ENCODE measurements at places on chromosomes 12 and 14.

DNA sequence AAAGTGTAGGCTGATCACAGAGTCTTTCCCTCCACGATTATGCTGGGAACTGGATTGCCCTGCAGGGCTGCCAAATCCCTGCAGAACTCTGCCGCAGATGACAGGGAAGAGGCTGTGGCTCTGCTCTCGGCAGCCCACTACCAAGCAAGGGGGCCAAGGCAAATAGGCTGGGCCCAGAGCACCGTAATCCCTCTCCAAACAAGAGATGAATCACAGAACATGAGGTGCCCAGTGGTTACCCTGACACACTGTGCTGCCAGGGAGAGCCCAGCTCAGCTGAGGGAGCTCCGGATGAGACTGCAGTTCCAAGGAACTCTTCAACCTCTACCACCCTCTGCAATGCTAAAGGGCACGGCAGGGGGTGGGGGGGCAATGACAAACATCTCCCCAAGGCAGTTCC, 33.9 kb downstream of the STON2 start:
- DNase-seq = no peak

DNA sequence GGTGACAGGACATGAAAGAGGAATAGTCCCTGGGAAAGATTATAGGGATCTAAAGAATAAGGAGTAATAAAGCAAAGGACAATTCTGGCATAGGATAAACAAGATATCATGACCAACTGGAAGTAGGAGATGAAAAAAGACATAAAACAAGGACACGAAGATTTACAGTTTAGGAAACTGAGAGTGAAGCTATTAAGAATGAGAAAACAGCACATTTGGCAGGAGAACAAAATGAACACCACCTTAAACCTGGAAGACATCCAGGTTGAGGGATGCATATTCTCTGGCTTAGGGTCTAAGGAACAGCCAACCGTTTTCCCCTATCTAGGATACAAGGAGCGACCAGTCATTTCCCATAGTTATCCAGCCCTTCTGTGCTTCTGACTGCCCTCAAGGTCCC, 1.9 kb downstream of the TRIP11 start:
- DNase-seq = no peak

DNA sequence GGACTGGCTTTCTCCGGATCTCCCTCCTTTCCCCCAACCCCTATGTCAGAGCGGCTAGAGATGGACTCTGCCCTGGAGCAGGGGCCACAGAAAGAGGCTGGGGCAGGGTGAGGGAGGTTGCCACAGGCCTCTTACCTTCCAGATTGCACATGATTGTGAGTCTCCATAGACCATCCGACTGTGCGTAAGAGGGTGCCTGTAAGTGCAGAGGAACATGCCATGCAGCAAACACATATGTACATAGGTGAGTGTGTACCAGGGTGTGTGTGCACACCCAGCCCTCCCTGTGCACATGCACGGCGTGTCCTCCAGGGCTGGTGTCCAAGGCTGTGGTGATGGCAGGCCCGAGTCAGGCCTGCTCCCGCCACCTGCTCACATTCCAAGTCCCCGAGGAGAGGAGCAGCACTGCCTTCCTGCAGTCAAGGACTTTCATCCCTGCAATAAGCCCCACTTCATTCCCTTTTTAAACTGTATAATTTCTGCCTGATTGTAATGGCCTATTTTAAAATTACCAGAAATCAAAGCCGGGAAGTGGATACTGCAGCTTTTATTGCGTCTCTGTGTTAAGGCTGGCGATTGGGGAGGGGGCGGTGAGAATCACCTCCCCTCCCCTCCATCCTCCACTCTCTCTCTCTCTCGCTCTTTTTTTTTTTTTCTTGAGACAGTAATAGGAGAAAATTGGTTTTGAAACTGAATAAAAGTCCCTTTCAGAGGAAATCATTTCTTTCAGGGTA, 28.5 kb downstream of the FAM222A start:
- DNase-seq = no peak

- no peak for DNase-seq
These were observed 19.7 kb downstream of the PTPN21 start for GRCh38 chr14:88535149-88535548.

GRCh38 chr12:24854017-24854416, 94.9 kb downstream of the BCAT1 start:
- DNase-seq = no peak

DNA sequence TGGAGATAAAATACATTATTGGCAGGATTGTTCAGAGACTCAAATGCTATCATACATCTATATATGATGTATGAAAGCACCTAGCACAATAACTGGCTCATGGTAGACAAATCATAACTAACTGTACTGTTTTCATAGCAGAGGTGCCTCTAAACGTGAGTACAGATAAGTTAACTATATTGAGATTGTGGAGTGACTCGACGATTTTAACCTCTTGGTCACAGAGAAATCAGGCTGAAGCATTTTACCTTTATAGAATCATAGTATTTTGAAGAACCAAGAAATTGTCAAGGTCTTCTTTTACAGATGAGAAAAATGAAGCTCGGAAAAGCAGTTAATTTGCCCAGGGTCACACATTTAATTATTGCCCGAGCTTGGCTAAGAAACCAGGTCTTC, 666 bp upstream of the DERA start:
- DNase-seq = no peak

DNA sequence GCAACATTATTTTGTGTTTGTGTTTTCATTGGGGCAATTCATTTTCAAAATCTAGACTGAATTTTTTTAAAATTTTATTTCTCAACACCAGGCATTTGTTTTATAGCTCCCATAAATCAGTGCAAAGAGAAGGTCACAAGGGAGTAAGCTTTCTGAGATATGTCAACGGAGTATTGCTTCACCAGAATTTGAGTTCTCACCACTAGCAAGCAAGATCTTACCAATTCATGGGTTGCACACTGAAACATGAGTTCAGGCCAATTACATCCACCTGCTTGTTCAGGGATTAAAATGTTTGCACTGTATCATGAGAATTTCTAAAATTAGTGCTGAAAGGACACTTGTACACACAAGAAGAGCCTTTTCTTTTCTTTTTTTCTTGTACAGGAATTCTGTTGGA, 121.9 kb downstream of the CAND1 start:
- no peak for DNase-seq

GRCh38 chr14:101828046-101828445, 66.5 kb downstream of the PPP2R5C start:
- no peak for DNase-seq

GRCh38 chr12:55736780-55737580, 5.9 kb upstream of the GDF11 start:
- peak; percentile 41 for DNase-seq

DNA sequence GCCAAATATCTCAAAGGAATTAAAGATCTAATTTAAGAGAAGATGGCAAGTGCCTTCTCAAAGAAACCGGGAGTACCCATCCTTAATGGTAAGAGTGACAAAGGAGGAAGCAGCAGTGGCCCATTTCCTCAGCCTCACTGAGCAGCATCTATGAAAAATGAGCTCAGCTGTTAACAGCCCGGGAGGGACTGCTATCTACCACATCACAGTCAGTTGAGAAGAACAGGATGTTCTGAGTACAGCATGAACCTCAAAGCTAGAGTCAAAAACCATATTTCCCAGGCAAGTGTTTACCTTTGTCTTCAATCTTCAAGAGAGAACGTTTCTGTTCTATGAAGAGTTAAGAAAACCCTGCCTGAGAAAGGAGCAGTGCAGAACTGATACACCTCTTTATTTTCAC, 115.0 kb downstream of the BTG1 start:
- DNase-seq = no peak

GRCh38 chr12:113463746-113464451, 7.8 kb downstream of the LHX5 start:
- no peak for DNase-seq

GRCh38 chr14:103550451-103551337, 11.8 kb downstream of the BAG5 start:
- no peak for DNase-seq
